Brain microvascular endothelial cell (primary cell): ENCODE measurements at places on chromosomes 2 and 18.

DNA sequence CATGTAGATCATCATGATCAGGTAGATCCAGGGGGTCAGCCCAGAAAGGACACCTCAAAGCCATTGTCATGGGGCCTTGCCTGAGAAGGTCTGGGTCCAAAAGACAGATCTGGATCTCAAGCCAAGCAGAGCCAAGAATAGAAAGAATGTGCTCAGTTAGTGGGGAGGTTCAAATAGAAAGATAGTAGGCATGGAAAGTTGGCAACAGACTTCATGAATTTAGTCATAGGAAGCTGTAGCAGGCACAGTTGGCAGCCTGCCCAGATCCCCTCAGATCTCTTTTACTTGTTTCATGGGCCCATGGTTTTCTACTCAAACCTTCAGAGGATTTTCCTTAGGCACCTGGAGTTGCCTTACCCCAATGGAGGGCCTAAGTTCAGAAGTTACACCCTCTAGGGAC lies 767.0 kb downstream of the SLC4A3 start:
- peak; percentile 43 for DNase-seq

- no peak for DNase-seq
These were observed 83.5 kb downstream of the PRKCE start for GRCh38 chr2:45734952-45735351.

DNA sequence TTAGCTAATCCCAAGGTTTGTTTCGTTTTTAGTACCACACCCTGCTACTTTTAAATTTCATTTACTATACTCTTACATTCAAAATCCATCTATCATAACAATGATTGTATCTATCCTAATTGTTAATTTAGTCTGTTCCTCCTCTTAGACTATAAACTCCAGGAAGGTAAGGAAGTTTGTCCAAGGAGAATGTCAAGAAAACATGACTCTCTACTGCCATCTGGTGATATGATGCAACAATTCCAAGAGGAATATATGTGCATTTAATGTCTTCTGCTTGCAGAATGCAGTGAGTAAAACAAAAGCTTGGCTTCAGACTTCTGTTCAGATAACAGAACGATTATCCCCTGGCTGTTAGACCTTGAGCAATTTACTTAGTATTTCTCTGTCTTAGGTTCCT lies 1267.1 kb downstream of the LRP1B start:
- peak; percentile 52 for DNase-seq

DNA sequence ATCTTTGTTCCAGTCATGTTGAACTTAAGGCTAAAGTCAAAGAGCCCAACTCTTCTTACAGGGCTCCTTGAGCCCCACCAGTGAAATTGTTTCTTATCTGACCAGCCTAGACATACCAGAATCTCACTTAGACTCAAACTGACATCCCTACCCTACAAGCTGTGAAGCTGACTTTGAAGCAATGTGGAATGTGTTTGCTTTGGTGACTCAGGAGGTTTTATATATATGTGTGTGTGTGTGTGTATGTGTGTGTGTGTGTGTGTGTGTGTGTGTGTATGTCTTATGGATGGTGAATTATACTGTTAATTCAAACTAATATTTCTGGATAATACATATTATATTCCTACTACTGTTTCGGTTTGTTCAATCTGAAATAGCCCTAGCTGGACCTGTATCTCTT lies 67.3 kb downstream of the CAMKMT start:
- peak; percentile 57 for DNase-seq

DNA sequence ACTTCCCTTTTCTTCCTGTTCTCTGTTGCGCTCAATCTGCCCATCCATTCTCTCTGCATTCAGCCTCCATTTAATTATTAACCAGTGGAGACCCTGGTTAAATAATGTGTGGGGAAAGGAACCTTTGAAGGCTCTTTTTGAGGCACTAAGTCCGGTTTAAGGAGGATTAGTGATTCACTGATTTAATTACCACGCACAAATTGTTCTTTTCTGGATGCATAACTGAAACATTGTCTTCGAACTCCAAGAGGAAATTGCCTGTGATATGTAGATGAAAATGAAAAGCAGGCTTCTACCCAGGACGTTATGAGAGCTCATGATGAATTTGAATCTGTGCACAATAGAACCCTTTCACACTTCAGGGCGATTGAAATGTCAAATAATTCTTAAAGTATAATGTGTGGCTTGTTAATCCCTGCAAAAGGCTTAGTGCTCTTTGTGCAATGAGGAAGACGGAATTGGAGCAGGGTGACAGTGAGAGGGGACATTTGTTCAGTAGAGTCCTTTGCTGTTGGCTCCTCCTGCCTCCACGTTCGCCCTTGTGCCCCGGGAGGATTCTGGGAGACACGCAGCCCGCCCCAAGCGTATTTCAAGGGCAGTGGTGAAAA lies 51.1 kb upstream of the ZNF236 start:
- DNase-seq: no peak

- peak; percentile 90 for DNase-seq
These were observed 14.3 kb downstream of the DSG2 start for GRCh38 chr18:31512203-31512764.

DNA sequence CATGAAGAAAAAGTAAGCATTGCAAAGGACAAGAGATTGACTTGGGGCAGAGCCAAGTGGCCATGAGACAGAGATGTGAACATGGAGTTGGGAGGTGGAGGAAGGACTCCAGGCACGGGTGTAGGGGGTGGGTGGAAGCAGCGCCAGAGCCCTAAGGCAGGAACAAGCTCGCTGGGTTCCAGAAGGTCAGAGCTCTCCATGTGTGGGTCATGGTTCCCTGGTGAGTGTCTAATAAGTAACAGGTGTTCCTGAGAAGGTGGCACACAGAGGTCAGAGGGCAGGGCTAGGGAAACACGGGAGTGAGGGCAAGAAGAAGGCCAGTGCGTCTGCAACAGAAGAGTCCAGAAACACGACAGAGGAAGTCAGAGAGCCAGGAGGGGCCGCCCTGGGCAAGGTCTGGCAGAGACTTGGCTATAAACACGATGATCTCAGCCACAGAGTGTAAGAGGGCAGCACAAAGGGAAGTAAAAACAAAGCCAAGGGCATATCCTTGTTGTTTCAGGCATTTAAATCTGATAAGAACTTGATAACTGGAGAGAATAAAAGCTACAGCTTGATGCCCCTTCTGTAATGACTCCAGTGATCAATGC lies 260.8 kb downstream of the TGIF1 start:
- DNase-seq: no peak

GRCh38 chr2:197197895-197198311 lies 112.7 kb downstream of the ANKRD44 start:
- DNase-seq: no peak
